Naive thymus-derived CD8-positive, alpha-beta T cell (primary cell): ENCODE measurements at places on chromosomes 6 and 20. TPM values are rescaled to one million over a fixed set of nuclear protein-coding genes. Genes with fewer than 3 reads are reported as not detected.

Gene PAK5
- total RNA-seq, result not detected

Gene E2F1
- 1.3 TPM for total RNA-seq

Gene CGA
- not detected for total RNA-seq

Gene PSORS1C1
- not detected for total RNA-seq

Gene VSX1
- total RNA-seq, result not detected

Gene AVP
- not detected for total RNA-seq

Gene TEAD3
- total RNA-seq, result 0.47 TPM

Gene LAMA4
- not detected for total RNA-seq

Gene TREML1
- not detected for total RNA-seq

Gene CCN2
- 0.41 TPM for total RNA-seq
